Spinal cord (tissue), 10 donors: ENCODE measurements at places on chromosomes 4 and X.

GRCh38 chrX:66731398-66731797, 92.5 kb upstream of the EDA2R start:
- no peak for DNase-seq

DNA sequence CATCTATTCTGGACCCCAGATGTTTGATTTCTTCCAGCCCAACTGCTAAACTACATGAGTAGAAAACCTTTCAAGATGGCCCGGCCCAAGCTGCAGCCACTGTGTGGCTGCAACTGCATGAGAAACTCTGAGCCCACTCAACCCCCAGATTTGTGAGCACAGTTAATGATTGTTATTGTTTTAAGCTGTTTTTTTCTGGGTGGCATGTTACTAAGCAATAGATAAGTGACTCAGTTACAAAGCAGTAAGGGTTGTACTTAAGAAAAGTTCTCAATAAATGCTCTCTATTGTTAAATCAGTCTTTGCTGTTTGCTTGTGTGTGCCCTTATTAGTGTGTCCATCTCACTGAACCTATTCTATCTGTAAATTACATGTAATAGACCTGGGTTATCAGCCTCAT, 51.8 kb downstream of the GC start:
- no peak for DNase-seq

GRCh38 chr4:18366892-18367291, 345.3 kb upstream of the LCORL start:
- no peak for DNase-seq

DNA sequence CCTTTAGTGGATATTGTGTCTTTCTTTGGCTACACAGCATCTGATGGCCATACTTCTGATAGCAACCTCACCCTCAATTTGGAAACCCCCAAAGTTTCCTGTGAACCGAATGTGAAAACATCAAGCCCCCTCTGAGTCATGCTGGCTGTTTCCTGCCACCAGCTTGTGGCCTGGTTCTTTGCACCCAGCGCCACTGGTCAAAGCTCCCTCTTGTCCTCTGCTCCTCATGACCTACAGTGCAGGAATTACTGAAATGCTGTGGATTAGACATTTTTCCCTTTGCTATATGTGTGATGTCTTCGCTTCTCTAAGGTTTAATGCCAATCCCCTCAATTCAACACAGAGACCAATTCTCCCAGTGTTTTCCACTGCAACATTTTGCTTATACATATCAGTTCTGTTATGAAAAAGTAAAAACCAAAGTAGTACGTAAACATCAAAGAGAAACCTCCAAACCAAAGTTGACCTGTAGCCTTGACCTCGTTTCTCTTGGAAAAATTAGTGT, 224.0 kb upstream of the TENM3 start:
- DNase-seq: no peak

- no peak for DNase-seq
Observed at GRCh38 chr4:128716338-128716737, 93.2 kb upstream of the JADE1 start.

DNA sequence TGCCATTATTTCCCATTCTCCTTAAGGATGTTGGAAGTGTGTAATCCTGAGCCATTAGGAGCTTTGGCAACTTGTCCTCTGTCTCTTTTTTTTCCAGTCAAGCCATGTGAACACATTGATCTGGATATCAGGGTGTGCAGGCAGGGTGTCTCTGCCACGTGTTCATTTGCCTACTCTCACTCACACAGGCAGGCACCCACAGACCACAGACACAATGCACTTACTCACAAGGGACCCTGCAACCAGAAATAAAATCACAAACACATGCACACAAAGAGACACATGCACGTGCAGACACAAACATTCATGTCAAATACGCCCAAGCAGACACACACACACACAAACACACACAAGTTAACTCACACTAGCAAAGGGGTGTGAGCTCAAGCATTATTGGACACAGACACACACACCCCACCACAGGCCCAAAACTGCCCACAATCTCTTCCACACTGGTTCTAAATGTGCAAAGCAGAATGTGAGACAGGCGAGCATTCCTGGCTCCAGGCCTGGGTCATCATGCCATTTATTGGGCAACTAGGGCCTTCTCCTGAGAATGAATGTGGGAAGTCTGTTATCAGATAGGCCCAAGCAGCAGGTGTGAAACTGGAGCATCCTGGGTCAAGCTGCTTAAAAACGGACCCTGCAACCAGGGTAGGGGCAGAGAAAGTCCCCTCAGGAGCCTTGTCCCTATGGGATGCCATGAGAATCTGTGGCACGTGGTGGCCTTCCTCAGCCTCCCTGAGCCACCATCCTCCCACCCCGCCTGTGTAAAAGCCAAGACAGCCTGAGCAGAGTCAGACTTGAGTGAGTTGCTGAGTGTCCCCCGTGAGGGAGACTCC, 63.4 kb downstream of the NBDY start:
- DNase-seq: no peak

DNA sequence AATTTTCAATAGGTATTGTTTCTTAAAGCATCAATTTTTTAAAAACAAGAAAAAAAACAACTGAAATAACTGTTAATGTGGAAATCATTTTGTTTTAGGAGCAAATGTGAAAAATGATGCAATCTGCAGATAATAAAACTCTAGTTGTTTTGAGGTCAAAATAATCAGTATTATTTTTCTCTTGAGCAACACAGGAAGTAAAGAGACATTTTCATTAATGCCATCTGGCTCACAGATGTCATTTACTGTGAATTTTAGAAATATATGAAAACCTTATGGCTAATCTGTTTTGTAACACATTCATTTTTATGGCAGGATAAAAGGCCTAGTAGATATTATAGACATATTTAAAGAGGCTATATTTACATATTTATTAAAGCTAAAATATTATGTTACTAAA, 141.6 kb downstream of the PCDH18 start:
- no peak for DNase-seq

DNA sequence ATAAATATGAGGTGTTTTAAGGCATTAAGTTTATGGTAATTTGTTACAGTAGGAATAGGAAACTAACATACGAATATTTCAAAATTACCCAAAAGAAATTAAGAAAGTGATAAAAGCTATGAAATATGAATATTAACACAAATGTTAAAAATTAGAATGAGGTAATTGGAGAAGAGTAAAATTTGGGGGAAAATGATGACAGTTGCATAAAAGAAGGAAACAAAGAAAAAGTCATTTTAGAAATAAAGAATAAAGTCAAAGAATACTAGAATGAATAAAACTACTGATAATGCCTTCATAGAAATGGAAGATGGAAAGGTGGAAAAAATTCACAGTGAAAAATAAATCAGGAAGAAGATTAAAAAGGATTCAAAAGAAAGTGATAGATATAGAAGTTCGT, 522.9 kb upstream of the NR3C2 start:
- DNase-seq: no peak

- no peak for DNase-seq
Observed at GRCh38 chrX:41580423-41581064, 108.2 kb upstream of the GPR34 start.

DNA sequence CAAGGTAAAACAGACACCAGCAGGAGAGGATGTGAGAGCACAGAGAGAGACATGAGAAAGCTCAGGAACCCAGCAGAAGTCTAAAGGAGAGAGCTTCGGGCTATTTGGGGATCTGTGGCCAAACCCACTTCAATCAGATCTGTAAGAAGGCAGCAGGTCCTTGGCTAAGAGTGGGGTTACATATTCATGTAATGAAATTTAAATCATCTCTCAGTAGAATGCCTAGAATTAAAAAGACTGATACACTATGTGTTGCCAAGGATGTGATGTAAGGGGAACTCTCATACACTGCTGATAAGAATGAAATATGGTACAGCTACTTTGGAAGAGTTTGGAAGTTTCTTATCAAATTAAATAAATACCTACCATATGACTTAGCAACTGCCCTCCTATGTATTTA, 35.8 kb downstream of the PDE5A start:
- DNase-seq: no peak

DNA sequence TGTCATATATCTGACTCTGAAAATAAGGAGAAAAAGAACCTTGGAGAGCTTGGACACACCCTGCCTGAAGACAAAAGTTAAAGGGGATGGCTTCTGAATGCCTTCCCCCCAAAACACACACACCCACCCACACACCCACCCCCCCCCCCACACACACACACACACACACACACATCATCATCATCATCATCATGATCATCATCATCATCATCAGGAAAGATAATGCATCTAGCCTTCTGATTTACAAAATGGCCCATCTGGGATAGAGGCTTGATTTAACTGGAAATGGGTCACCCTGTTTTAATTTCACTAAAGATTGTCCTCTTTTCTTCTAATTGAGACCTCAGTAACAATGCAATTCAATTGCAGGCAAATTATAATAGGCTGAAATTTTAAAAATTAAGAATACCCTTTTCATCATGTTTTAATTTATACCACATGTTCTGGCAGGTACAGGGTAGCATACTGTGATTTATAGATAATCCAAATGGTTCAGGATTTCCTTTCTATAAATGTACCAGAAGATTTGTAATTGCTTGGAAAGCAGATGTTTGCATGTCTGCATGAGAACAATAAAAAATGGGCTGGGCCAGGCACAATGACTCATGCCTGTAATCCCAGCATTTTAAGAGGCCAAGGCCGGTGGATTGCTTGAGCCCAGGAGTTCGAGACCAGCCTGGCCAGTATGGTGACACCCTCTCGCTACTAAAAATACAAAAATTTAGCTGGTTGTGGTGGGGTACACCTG, 56.5 kb downstream of the TRIM2 start:
- DNase-seq: no peak

- no peak for DNase-seq
Observed at GRCh38 chr4:110787707-110788106, 164.8 kb upstream of the PITX2 start.

DNA sequence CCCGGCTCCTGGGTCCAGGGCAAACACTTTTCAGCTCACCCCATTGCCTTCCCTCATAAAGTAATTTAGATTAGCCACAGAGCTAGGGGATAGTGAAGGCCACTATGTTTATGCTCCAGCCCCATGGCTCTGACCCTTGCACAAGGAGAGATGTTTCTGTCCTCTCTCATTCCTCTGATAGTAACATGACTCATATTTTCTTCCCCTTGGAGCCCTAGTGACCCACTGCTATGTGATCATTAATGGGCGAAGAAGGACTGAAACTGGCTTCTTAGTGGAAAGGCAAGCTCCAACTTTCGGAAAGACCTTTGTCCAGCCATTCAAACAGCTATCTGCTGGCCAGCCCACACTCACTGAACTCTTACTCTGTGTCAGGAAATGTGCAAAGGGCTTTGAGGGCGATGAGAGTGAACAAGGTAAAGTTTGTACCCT, 12.3 kb downstream of the CLDN2 start:
- DNase-seq: no peak

DNA sequence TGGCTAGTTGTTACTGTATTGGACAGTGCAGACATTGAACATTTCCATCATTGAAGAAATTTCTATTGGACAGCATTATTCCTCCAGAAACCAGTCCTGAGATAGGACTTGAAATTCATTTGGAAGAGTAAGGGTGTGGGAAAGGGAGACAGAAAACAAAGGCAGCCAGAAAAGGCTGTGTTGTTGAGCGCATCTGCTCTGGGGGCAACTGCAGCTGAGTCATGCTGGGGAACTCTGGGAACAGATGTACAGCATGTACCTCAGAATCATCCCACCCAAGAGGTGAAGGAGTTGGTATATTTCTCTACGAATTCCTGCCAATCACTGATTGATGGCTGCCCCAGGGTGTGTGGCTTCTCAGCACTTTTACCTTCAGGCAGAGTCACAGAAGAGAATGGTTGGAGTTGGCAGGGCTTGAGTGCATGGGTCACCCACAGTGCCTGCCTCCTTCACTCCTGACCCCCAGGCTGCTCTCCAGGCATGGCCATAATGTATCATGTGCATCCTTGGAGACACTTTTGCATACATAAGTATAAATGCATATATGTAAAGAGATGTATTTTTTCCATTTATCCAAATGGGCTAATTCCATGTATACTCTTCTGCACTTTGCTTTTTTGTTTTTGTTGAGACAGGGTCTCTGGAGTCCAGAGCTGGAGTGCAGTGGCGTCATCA, 39.4 kb downstream of the GEMIN8 start:
- no peak for DNase-seq

- DNase-seq: peak; percentile 23
Observed at GRCh38 chrX:12567857-12568256, 223.4 kb upstream of the PRPS2 start.

DNA sequence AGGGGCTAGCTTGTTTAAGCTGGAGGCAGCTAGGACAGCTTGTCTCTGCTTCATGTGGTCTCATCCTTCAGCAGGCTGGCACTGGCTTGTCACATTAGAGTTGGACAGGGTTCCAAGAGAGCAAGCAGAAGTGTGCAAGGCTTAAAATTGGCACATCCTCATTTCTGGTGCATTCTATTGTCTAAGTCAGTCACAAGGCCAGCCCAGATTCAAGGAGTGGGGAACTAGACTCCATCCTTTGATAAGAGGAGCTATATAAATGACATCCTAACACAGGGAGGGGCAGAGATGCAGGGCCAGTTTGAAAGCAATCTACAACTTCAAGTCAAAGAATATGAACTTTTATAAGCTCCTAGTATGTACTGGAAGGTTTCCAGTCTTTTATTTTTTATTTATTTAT, 313.2 kb downstream of the PTTG2 start:
- DNase-seq: no peak

DNA sequence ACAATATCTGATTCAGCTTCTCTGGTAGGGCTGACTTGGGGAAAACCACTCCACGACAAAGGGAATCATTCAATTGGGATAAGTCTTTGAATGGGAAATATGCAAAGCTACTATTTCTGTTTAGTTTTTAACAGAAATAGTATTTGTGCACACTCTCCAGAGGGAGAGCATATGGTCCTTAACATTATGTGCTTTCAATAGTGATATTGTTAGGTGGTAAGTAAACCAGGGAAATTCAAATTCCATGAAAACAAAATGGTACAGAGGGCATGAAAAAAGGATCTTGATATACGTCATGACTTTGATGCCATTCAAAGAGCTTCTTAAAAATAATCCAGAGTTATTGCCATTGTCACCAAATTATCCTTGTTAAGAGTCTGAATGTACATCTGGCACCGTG, 47.1 kb upstream of the CITED1 start:
- no peak for DNase-seq

DNA sequence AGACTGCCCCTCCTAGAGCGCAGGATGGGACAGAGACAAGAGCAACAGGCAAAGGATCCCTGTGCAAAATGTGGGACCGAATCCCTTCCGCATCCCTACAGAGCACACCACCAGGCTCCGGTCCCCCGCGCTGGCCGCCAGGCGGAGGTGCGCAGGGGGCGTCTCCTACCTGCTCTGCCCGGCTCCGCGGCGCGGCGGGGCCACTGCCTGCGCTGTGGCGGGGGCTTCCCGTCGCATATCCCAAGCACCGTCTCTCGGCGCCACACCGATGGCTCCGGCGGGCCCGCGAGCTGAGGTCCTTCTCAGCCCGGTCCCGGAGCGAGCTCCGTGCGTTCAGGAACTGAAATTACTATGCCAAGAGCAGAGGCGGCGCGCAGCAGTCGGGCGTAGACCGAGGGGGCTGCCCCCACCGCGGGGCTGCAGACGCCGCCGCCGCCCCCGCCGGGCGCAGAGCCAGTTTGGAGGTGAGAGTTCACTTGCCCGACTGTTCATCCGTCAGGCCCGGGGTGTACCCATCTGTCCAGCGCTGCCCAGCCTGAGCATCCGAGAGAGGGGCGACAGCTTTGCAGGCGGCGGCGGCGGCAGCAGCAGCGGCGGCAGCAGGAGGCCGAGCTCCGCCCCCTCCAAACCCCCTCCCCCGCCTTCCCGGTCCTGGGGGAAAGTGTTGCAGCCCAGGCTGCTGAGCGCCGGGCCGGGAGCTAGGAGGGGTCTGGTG, at the start of gene GPRIN3:
GPRIN3 (minus strand) TSS at position 355 of the 715 bp plus-strand sequence. CDS start 57,690 bp downstream, outside the sequence.
- peak; percentile 54 for DNase-seq

GRCh38 chrX:49792376-49792775, 36.7 kb upstream of the PAGE4 start:
- DNase-seq: no peak

- DNase-seq: no peak
Observed at GRCh38 chrX:13825178-13825762, 8.4 kb upstream of the GPM6B start.
